Tibial nerve (tissue), 4 donors: ENCODE measurements at places on chromosomes 3 and 15. TPM values are rescaled to one million over a fixed set of nuclear protein-coding genes. Genes with fewer than 3 reads are reported as not detected.

Gene MRAS
- 181 TPM for total RNA-seq

Gene PARP16
- 13.7 TPM for total RNA-seq

- DNase-seq: no peak
- H3K27ac ChIP-seq: no peak overlapping the region
- no peaks in the 10 kb centered on the region for H3K27me3 ChIP-seq
- H3K36me3 ChIP-seq: no peaks in the 10 kb centered on the region
These were observed 139.9 kb downstream of the GREM1 start for GRCh38 chr15:32857732-32858131.

Gene ARNT2
- total RNA-seq: 5.1 TPM

Gene C2CD4B
- total RNA-seq: 5.5 TPM

- peaks cover 4% of the 10 kb centered on the region for H3K36me3 ChIP-seq
- H3K4me1 ChIP-seq: peaks cover 22% of the 10 kb centered on the region
- DNase-seq: peak; percentile 50
- no peak overlapping the region for H3K4me3 ChIP-seq
- peak overlapping the region; percentile 69 for H3K27ac ChIP-seq
These were observed 29.4 kb downstream of the LYSMD4 start for GRCh38 chr15:99703603-99704443.

- no peak for DNase-seq
- no peaks in the 10 kb centered on the region for H3K36me3 ChIP-seq
- H3K4me1 ChIP-seq: no peaks in the 10 kb centered on the region
- no peak overlapping the region for H3K27ac ChIP-seq
- H3K27me3 ChIP-seq: no peaks in the 10 kb centered on the region
These were observed 234.5 kb upstream of the CDIN1 start for GRCh38 chr15:36344887-36345286.

DNA sequence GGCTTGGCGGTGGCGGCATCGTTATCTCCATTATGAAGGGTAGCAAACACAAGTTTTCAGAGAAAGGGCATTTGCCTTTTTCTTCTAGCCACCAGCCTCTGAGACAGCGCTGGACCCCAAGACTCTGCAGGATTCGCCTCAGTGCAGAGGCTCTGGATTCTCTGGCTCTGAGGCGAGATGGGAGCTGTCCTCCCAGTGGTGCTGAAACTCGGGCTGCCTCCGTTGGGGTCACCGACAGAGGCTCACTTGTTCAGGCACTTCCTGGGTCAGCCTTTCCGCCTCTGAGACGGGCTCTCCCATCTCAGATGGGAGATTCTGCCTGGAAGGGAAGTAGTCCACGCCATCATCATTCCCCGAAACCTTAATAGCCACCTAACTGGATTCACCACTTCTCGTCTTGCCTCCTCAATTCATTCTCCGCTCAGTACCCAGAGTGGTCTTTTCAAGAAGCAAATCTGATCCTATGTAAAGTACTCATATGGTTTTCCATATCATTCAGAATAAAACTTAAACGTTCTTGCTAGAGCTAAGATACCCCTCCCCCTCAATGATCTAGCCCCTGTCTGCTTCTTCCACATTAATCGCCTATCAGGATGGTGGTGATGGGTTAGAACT, 76.9 kb downstream of the RHCG start:
- no peak for DNase-seq
- H3K36me3 ChIP-seq: no peaks in the 10 kb centered on the region
- H3K27me3 ChIP-seq: peaks cover 93% of the 10 kb centered on the region
- no peak overlapping the region for H3K27ac ChIP-seq

- H3K4me3 ChIP-seq: no peak overlapping the region
- no peaks in the 10 kb centered on the region for H3K27me3 ChIP-seq
- H3K36me3 ChIP-seq: no peaks in the 10 kb centered on the region
- no peak for DNase-seq
- H3K4me1 ChIP-seq: no peaks in the 10 kb centered on the region
- H3K27ac ChIP-seq: no peak overlapping the region
These were observed 36.3 kb upstream of the PPM1L start for GRCh38 chr3:160719710-160720109.

DNA sequence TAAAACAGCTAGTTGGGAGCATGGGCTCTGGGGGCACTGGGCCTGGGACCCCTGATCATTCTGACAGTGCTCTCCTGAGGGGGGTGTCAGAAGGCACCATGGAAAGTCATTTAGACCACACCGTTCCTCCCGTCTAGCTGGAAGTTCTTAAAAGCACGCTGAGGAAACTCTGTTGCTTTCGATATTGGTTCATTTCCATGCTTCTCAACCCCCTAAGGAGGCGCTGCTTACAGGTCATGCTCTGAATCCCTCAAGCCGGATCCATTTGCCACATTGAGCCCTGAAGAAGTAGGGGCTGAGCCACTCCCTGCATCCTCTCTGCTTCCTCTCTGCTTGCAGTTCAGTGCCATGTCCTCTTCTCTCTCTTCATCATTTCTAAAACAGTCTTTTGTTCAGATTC, 187.2 kb downstream of the CACNA2D3 start:
- H3K4me1 ChIP-seq: no peaks in the 10 kb centered on the region
- H3K27ac ChIP-seq: no peak overlapping the region
- H3K36me3 ChIP-seq: no peaks in the 10 kb centered on the region
- DNase-seq: no peak
- H3K4me3 ChIP-seq: no peak overlapping the region

DNA sequence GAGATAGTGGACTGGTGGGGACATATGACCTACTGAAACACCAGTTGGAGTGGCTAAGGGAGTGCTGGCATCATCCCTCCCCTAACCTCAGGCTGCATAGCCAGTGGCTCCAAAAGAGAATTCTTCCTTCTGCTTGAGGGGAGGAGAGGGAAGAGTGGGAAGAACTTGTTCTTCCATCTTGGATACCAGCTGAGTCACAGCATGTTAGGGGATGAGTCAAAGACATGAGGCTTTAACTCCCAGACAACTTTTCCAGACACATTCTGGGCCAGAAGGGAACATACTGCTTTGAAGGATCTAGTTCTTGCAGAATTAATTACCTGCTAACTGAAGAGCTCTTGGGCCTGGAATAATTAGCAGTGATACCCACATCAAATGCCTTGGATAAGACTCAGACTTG, 36.8 kb upstream of the PEX5L start:
- no peaks in the 10 kb centered on the region for H3K36me3 ChIP-seq
- no peak overlapping the region for H3K27ac ChIP-seq
- H3K4me1 ChIP-seq: no peaks in the 10 kb centered on the region

GRCh38 chr3:172622156-172622555, 88.7 kb downstream of the NCEH1 start:
- H3K27ac ChIP-seq: peak overlapping the region; percentile 25
- no peaks in the 10 kb centered on the region for H3K4me1 ChIP-seq
- no peak for DNase-seq
- H3K36me3 ChIP-seq: no peaks in the 10 kb centered on the region
- no peaks in the 10 kb centered on the region for H3K27me3 ChIP-seq

DNA sequence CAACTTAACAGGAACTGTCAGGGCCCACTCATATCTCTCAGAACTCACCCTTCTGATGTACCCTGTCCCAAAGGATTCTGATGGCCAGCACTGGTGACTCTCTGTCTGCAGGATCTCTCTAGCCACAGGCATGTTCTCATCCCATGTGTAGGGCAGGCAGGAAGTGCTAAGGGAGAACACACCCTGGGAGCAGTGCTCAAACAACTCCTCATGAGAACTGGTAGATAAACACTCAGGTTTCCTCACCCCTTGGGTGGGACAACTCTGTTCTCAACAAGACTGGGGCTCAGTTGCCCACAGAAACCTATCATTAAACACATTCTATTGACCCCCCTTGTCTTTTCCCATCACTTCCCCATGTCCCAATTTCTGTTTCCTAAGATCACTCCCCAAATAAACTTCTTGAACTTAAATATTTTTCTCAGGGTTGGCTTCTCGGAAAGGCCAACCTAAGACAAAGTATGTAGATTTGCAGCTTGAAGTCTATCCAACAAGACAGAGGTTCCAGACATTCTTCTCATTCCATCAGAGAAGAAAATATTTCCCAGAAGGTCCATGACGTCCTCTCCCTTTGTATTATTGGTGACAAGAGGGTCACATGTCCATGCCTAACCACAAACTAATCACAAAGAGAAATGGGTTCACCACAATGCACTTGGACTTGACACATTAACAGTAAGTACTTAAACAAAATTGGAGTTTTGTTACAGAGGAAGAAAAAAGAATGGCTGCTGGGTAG, 276.6 kb upstream of the GADL1 start:
- no peak for DNase-seq
- H3K27ac ChIP-seq: peak overlapping the region; percentile 1
- no peak overlapping the region for H3K4me3 ChIP-seq
- no peaks in the 10 kb centered on the region for H3K4me1 ChIP-seq
- no peaks in the 10 kb centered on the region for H3K36me3 ChIP-seq

GRCh38 chr3:46868287-46868686, 5.0 kb upstream of the MYL3 start:
- no peak overlapping the region for H3K4me3 ChIP-seq
- H3K36me3 ChIP-seq: no peaks in the 10 kb centered on the region
- no peak for DNase-seq
- H3K27me3 ChIP-seq: no peaks in the 10 kb centered on the region
- peaks cover 42% of the 10 kb centered on the region for H3K4me1 ChIP-seq

DNA sequence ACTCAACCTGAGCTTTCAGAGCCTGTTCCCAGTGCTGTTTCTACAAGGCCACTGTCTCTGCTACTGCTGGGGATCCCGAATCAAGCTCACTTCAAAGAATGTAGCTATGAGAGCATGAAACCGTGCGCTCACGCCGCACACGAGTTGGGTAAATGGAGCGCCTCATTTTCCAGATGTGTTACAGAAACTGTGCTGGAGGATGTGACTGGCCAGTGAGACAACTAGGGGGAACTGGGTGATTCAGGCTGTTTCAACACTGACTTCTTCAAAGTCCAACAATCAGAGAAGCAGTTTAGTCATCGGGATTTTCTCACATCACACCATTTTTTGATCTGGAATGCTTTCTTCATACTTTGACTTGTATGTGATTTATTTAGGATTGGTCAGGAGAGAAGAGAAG, 3.5 kb downstream of the ZNF710 start:
- H3K36me3 ChIP-seq: no peaks in the 10 kb centered on the region
- DNase-seq: peak; percentile 38

Gene GP5
- total RNA-seq: not detected
